ENCODE measurements at places on chromosomes 11 and 22. TPM values are rescaled to one million over a fixed set of nuclear protein-coding genes. Genes with fewer than 3 reads are reported as not detected.

SEC14L2 gene
- total RNA-seq: 5.2 TPM

LGALS12 gene
- total RNA-seq: 0.36 TPM

POU2AF2 gene
- 1.5 TPM for total RNA-seq

GDPD4 gene
- total RNA-seq: not detected

SH3BP1 gene
- 121 TPM for total RNA-seq

OR6A2 gene
- 0.43 TPM for total RNA-seq

CNTN5 gene
- total RNA-seq: not detected

SLC5A1 gene
- 48.3 TPM for total RNA-seq

OAF gene
- 189 TPM for total RNA-seq

ST14 gene
- 499 TPM for total RNA-seq

DNA sequence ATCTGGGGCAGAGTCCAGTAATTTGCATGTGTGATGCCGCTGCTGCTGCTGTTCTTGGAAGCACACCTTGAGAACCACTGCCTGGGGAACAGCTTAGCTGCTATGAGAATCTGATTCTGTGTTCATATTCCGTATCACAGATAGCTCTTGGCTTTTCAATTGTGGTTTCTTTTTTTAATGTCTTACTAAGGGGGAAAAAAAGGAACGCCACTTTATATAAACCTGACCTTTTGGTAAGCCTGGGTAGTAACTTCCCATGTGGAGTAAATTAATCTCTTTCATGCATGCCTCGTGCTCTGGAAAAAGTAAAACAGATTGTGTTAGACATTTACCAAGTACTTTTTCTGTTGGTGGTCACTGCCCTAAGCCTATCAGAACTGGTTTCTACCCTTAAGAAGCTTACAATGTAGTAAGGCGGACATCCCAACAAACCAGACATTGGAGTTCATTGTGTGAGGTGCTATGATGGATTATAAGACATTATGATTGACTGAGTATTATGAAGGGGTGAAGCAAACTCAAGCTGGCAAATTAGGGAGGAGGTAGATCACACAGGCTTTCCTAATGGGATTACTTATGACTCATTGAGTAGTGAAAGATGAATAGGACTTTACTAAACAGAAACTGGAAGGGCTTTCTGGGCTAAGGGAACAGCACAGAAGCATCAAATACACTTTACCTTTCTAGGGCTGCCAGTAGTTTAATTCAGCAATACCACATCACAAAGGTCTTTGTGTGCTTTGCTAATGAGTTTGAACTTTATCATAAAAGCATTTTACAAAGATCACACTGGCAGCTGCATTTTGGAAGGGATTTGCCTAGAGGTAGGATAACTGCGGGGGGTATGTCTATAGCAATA, 64.7 kb downstream of the MAML2 start:
- DNase-seq: no peak

DNA sequence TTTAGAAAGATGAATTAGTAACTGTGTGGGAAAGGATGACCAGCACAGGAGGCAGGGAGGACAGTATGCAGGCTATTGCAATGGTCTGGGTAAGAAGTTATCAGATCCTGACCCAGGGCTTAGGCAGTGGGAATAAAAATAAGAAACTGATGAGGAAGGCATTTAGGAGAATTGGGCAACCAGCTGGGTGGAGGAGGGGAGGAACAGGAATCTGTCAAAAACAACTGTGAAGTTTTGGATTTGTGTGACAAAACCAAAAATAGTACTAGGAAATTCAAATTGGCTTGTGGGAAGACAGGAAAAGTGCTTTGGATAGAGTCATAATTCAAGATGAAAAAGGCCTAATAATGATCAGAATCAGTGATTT, 27.9 kb downstream of the MMP13 start:
- no peak for DNase-seq

DNA sequence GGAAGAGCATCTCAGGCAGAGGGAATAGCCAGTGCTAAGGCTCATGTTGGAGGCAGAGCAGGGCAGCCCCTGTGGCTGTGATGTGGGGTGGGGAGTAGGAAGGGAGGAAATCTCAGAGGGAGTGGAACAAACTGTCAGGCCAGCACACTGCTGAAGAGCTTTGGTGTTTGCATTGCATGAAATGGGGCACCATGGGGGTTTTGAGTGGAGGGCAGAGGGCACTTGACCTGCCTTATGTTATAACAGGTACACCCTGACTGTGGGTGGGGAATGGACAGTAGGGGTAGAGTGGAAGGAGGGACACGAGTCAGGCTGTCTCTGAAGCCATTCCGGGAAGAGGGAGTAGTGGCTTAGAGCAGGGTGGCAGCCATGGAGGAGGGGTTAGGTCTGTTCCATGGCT, 24.0 kb downstream of the PRDM11 start:
- no peak for DNase-seq

GRCh38 chr11:111378861-111379601, at the start of gene POU2AF1:
TSS of gene POU2AF1 (minus strand) at chr11:111379275. CDS start at chr11:111379177, 98 bp downstream.
- DNase-seq: peak; percentile 58

GRCh38 chr11:112597286-112597790, 336.7 kb upstream of the PLET1 start:
- DNase-seq: no peak

GRCh38 chr22:40120848-40121247, 56.9 kb upstream of the TNRC6B start:
- no peak for DNase-seq

GRCh38 chr11:129785383-129786111, 30.1 kb upstream of the TMEM45B start:
- DNase-seq: no peak

DNA sequence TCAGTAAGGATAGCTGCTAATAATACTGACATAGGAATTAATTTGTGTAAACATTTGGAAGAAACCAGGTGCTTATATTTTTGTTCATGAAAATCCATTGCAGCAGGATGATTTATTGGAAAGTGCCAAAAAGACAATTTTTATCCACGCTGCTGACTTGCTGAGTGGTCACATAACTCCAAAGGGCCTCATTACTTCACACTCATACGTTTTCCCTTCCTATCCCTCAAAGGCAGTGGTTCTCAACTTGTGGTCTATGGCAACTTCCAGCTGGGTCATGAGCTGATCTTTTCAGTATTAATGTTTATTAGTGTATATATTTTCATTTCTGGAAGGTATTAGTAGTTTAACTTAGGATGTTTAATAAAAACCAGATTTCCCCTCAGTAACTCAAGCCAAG, 178.1 kb downstream of the UVRAG start:
- no peak for DNase-seq

- DNase-seq: no peak
These were observed 86.8 kb upstream of the TEAD1 start for GRCh38 chr11:12587333-12587991.

DNA sequence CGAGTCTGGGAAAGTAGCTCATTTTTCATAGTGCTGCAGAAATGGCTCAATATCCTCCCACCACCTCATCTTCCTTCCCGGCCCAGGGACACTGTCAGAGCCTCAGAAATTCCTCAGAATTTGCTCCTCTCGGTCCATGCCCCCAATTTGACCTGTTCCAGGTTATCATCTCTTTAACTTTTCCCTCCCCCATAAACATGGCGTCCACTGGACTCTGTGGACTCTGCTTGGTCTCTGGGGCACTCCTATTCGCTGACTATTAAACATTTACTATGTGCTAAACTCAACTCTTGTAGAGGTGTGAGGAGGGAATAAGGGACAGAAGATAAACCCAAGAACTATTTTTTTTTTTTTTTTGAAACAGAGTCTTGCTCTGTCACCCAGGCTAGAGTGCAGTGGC, 8.2 kb upstream of the PC start:
- no peak for DNase-seq

DNA sequence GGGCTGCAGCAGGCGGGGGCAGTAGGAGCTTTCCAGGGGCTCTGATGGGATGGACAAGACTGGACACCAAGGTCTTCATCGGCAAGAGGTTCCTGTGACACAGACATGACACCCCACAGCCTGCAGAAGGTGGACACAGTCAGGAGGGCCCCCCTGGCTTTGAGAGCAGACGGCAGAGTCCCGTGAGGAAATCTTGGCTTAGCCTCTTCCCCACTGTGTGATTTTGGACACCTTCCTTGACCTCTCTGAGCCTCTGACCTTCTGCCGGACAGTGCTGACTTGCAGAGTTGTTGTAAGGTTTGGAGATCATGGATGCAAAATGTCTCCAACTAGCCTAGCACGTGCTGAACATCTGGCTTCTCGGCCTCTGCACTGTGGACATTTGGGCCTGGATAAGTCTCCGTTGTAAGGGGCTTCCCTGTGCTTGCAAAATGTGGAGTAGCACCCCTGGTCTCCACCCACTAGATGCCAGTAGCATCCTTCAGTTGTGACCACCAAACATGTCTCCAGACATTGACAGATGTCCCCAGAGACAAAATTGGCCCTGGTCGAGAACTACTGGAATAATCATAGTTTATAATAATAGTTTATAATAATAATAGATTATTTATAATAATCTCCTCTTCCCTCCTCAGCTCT, 54.6 kb downstream of the MCM5 start:
- DNase-seq: no peak

DNA sequence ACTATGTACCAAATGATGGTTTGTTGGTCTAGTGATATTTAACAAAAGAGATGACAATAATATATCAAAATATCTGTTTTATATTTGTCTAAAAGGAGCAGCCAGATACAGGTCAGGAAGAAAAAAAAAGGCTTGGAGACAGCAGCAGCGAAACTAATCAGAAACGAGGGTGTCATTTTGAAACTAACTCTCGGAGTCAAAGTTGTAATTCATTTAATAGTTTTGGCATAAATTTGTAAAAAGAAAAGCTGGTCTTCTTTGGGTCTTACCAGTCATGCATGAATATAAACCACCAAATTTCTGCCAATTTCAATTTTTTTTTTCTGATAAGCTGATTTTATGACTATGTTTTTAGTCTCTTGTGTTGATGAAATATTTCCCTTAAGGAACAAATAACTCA, 25.5 kb downstream of the NPAT start:
- no peak for DNase-seq

- no peak for DNase-seq
These were observed 453.9 kb upstream of the CCDC179 start for GRCh38 chr11:23314162-23314561.

- no peak for DNase-seq
These were observed 1309.4 kb downstream of the TBC1D22A start for GRCh38 chr22:48071828-48072227.

DNA sequence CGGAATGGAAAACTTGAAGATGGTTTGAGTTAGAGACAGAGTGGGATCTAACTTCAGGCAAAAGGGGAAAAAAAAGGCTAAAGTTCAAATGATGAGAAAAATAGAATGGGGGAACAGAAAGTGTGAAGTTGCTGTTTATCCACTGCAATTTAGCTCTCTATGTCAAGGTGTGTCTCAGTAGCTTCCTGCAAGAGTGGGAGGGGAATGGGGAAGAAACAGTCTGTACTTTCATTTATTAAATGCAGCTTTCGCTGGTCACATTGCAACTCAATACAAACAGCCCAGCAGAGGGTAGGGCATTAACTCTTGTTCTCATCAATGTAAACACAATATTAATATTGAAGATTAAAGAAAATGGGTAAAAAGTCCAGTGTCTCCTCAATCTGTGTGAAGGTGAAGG, 214.7 kb upstream of the SYN3 start:
- DNase-seq: no peak

GRCh38 chr11:81658722-81659121, 1074.9 kb downstream of the FAM181B start:
- no peak for DNase-seq

DNA sequence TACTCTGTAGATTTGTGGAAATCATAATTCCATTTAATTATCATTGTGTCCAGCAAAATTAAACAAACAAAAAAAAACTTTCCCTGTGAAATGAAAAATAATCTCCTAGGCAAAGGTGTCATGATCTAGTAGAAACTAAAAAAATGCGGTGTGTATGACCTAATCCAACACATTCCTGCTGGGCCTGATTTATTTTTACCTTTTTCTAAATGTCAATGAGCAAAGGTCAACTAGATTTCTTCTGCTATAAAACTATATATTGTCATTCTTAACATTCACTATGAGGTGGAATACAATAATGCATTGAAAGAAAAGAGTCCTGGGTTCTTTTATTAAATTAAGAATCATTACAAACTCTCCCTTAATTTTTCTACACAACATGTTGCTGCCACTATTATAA, 57.1 kb upstream of the MN1 start:
- DNase-seq: no peak

- DNase-seq: no peak
These were observed 706.8 kb downstream of the KCNA4 start for GRCh38 chr11:29309992-29310391.

DNA sequence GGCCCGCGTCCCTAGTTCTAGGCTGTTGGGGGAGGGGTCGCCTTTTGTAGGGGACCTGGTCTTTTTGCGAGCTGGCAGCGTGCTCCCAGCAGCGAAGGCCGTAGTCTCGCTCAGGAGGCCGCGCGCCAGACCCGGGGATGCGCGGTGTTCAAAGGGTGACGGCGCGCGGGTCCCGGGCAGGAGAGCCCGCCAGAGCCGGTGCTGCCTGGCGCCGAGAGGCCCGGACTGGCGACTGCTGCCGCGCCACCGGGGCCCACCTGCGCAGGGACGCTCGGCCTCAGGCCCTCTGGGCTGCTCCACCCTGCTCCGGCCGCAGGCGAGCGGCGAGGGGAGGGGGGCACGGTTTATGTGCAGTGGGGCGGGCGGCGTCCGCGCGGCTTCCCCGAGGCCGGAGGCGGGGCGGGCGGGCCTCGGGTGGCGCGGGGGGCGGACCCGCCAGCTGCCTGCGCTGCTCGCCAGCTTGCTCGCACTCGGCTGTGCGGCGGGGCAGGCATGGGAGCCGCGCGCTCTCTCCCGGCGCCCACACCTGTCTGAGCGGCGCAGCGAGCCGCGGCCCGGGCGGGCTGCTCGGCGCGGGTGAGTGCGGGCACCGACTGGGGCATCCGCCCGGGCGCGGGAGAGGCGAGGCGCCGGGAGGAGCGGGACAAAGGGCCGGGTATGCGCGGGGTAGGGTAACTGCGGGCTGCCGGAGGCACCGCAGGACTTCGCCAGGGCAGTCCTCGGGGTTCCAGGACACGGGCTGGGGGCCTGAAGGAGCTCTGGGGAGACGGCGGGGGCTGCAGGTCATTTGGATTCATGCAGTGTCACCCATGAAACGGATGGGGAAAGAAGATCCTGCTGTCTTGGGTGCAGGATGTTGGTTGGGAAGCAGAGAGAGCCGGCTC, at the start of gene PRSS23:
PRSS23 (plus strand) TSS at position 467 of the 884 bp plus-strand sequence. CDS start 7,102 bp downstream, outside the sequence.
- DNase-seq: peak; percentile 73
